ENCODE measurements at places on chromosomes 11 and 22. TPM values are rescaled to one million over a fixed set of nuclear protein-coding genes. Genes with fewer than 3 reads are reported as not detected.

CABP4 gene
- not detected for total RNA-seq

JAML gene
- total RNA-seq, result not detected

C1QTNF5 gene
- total RNA-seq, result 1.2 TPM

LRRC74B gene
- not detected for total RNA-seq

MFNG gene
- 0.43 TPM for total RNA-seq

PRG2 gene
- not detected for total RNA-seq

RBMXL2 gene
- under 0.01 TPM for total RNA-seq

RTN4R gene
- total RNA-seq, result 4.9 TPM

MS4A14 gene
- total RNA-seq, result not detected

RAG2 gene
- not detected for total RNA-seq

NARS2 gene
- total RNA-seq, result 25.1 TPM

NRIP3 gene
- 4.1 TPM for total RNA-seq

OSBP2 gene
- total RNA-seq, result 8.0 TPM

APOA4 gene
- not detected for total RNA-seq

DKK3 gene
- 285 TPM for total RNA-seq

NCF4 gene
- total RNA-seq, result not detected

PPP2R1B gene
- 25.6 TPM for total RNA-seq

GRAP2 gene
- not detected for total RNA-seq

OR51I2 gene
- not detected for total RNA-seq
